ENCODE measurements at places on chromosomes 16 and 17.

DNA sequence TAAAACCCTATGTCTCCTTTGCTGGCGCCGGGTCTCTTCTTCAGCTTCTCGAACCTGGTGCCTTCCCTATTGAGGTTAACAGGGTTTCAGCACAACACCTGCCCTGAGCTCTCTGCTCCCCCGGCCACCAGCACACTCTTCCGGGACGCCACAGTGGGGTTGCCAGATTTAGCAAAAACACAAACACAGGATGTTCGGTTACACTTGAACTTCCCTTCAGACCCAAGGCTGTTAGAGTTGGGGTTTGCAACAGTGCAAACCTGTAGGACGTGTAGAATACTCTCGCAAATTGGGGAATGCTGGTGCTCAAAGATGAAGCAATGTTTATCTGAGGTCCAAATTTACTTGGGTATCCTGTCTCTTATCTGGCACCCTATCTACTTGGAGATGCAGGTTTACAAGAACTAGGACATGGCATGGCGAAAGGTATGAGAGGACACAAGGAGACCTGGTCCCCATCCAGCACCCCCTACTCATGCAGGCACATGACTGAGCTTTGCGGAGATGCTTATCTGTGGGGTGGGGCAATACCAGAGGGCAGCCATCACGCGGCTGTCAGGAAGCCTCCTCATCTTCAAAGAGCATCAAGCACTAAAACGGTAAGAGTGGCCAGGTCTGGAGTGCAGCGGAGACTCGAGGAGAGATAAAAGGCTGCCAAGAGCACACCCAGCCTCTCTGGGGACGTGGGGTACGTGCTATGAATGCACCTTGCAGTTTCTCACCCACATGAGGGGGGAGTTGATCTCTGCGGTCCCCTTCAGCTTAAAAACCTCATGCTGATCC, 52.8 kb downstream of the SDK2 start:
- no peak for DNase-seq

GRCh38 chr17:58572846-58573245, 58.4 kb upstream of the MTMR4 start:
- DNase-seq: no peak

GRCh38 chr17:28285965-28286364, 33.0 kb upstream of the TMEM97 start:
- no peak for DNase-seq

GRCh38 chr17:7027335-7027734, 4.5 kb downstream of the BCL6B start:
- DNase-seq: no peak

- no peak for DNase-seq
Observed at GRCh38 chr17:44004761-44005526, 522 bp downstream of the NAGS start.

DNA sequence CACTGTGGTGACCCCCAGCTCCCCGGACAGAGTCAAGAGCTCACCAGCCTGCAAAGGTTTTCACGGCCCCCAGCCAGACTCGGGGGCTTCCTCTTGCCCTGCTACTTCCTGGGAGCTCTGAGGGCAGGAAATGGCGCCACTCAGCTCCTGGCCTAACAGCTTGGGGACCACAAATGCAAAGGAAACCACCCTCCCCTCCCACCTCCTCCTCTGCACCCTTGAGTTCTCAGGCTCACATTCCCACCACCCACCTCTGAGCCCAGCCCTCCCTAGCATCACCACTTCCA, 375 bp upstream of the SPN start:
- no peak for DNase-seq

DNA sequence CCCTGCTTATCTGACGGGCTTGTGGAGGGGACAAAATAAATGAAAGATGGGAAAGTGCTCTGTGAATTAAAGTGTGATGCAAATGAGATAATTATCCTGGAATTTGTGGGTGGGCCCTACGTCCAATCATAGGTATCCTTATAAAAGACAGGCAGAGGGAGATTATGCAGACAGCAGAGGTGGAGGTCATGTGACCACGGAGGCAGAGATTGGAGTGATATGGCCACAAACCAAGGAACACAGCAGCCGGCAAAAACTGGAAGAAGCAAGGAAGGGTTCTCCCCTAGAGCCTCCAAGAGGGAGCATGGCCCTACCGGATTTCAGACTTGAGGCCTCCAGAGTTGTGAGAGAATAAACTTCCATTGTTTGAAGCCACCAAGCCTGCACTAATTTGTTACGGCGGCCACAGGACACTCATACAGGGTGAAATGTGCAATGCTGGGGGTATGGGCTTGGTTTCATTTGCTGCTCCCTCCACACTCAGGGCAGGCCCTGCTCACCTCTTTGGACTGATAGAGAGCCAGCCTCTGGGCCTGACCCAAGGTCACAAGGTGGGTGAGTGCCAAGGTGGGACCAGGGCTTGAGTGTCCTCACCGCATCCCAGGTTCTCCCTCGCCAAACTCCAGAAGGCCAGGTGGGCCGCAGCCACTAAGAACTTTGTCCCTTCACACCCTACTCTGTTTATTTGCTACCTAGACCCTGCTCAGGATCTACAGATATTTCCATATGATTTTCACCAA, 149.6 kb upstream of the TNRC6C start:
- no peak for DNase-seq

GRCh38 chr16:63652091-63652490, 1469.8 kb downstream of the CDH11 start:
- no peak for DNase-seq

GRCh38 chr16:74099530-74099929, 197.1 kb upstream of the PSMD7 start:
- DNase-seq: no peak

DNA sequence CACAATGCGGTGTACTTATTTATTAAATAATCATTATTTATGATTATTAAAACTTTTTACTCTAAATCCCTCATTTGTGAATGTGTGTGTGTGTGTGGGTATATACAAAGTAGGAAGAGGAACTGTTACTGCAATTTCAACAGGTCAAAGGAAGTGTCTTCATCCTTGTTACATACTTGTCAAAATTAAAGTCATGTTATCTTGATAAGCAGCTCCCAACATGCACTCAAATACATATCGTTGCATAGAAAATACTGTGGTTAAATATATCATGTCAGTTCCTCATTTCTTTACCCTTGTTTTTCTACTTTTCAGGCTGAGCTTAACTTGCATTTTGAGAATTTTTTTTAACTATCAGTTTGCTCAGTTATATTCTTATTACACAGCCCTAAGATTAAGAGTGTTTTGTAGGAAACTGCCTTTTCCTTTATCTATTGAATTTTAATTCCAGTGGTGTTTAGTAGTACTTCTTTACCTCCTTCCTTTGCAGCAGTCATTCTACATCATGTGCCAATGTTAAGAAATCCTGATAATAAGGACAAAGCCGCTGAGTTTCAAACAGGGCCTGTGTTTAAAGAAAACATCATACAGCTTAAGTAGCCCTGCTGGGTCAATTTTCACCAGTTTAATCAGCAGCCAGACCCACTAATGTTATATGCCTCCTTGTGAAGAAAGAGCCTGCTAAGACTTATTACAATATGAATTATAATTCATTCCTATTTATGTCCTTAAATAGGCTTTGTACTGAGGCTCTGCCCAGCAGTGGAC, 7.2 kb downstream of the EFCAB5 start:
- DNase-seq: no peak

All from substantia nigra (tissue), 51 donors.